Activated naive CD8-positive, alpha-beta T cell treated with anti-CD3 and anti-CD28 coated beads, Interleukin-2, amount 50 U/mL, for 16 hours (primary cell): ENCODE measurements at places on chromosomes 6 and 20.

GRCh38 chr6:140460267-140460666 lies 1085.8 kb upstream of the CITED2 start:
- no peak for DNase-seq

GRCh38 chr6:35503534-35503933 lies 6.7 kb upstream of the TEAD3 start:
- DNase-seq = no peak

GRCh38 chr20:63356931-63357879 lies 3.9 kb downstream of the CHRNA4 start:
- no peak for DNase-seq

GRCh38 chr20:58551631-58552030 lies 36.4 kb upstream of the APCDD1L start:
- no peak for DNase-seq

GRCh38 chr20:11918391-11918845 lies 725 bp downstream of the BTBD3 start:
- DNase-seq = no peak

- no peak for DNase-seq
Observed at GRCh38 chr20:10469056-10469455, 34.0 kb downstream of the SLX4IP start.

DNA sequence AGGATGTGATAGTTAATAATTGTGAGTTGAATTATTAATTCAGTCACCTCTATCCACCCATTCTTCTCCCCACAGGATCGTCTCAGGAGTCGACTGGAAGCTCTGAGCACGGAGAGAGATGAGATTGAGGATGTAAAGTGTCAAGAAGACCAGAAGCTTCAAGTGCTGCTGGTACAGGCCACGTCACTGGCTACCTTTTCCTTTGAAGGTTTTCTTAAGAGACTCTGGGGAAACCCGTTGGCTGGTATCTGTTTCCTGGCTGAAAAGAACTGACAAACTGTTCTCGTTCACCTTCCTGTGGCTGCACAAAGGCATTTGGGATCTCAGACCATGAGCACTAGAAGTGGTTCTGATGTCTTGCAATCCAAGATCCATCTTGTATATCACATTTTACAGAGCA lies 3.8 kb downstream of the TRIM15 start:
- no peak for DNase-seq

DNA sequence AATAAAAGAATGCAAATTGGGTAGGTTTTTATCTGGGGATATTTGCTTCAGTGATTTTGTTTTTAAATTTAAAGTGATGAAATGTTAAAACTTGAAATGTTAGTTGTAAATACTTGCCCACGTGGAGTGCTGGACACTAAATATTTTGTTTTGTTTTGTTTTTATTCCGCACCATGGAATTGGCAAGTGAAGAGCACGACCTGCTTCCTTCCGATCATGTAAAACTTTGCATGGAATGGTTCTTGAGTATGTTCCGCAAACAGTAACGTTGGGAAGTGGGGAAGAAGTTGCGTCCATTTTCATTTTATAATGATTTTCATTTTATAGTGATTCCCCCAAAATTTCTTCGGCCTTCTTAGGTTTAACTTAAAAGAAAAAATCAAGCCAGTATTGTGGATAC lies 765 bp downstream of the IRAK1BP1 start:
- no peak for DNase-seq

- DNase-seq = no peak
Observed at GRCh38 chr6:125802943-125803377, 12.2 kb downstream of the NCOA7 start.

GRCh38 chr6:92848459-92848858 lies 570.9 kb downstream of the EPHA7 start:
- no peak for DNase-seq

DNA sequence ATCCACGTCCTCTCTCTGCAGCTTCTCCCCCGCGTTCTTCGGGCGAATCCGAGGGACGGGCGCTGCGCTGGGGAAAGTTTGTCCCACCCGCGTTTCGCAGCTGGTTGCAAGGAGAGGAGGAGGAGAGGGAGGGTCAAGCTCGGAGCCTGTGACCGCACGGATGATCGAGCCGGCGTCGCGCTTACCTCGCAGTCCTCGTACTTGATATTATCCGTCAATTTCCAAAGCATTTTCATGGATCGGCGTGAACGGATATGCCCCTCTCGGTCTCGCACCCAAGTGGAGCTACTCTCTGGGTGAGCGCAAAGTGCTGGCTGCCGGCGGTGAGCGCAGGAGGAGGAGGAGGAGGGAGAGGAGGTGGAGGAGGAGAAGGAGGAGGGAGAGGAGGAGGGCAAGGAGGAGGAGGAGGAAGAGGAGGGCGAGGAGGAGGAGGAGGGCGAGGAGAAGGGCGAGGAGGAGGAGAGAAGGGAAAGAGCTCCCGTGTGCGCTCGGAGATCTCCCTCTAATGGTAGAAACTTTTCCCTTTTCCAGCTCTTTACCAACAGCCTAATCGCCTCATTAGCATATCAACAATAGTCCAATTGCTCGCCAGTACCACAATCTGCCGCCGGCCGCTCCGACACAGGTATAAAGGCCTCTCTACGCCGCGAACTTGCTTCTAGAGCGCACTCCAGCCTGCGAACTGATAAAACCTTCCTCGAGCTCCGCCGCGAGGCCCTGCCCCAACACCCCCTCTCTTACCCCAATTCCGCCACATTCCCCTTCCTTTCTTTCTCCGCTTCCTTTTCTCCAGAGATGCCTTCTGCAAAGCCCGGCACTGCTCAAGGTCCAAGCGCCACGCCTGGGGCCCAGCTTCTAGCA lies at the start of gene TFAP2A:
TFAP2A (minus strand) TSS at position 319 of the 861 bp plus-strand sequence; CDS start at position 236, 83 bp downstream.
- DNase-seq = no peak

DNA sequence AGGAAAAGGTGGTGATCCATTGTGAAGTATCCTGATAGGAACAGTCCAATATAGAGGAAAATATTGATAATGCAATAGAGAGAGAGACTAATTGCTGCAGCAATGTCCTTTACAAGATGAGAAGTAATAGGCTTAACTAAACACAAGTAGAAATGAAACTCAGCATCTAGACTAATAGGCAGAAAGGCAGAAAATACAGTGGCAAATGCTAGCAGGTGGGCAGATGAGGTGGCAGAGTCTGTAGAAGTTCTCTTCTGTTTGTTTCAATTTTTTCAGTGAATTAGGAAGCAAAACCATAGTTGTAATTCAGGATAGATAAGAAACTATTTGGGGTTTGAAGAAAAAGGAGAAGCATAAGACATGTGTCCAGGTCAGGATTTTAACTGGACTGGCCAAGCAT lies 236.7 kb upstream of the HS3ST5 start:
- DNase-seq = no peak

DNA sequence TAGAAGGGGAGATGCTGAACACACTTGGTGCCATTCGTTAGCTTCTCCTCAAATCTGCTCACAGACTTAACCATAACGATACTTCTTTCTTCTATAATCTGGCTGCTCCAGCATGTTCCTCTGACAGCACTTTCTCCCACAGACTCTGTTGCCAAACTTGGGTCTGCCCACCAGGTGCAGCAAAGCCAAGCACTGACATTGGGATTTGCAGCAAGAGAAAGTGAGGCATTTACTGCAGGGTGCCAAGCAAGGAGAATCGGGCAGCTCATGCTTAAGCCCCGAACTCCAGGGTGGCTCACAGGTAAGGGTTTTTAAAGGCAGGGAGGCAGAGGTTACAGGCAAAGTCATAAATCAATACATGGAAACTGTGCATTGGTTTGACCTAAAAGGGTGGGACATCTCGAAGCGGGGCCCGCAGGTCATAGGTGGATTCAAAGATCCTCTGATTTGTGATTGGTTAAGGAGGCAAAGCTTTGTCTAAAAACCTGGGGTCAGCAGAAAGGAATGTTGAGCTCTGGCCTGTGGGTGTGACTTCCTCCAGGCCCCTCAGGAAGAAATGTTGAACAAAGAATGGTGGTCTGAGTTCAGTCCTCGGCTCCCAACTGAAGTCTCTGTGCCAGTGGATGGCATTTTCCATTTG lies 25.1 kb upstream of the PNPLA1 start:
- DNase-seq = no peak

- DNase-seq = no peak
Observed at GRCh38 chr20:33165416-33166055, 2.4 kb upstream of the BPIFA2 start.

GRCh38 chr20:63531686-63532448 lies 5.3 kb downstream of the PTK6 start:
- no peak for DNase-seq

DNA sequence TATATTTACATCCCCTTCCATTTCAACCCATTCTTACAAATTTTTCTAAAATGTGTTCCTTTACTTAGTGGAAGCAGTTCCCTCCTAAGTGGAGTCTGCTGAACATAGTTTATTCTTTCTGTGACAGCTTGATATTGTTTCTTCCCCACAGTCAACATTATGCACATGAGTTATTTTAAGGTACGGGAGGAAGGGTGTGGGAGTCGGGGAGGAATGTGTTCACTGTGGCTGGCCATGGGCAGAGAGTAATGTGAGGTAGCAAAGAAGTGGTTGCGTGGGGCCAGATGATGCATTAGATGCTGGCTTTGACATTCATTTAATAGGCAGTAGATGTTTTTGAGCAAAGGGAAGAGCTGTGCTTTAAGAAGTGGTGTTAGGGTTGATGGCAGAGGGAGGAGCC lies 98.5 kb downstream of the ARMC2 start:
- no peak for DNase-seq
